ENCODE measurements at places on chromosomes 16 and 17.

GRCh38 chr17:82619641-82620040, 28.6 kb downstream of the WDR45B start:
- DNase-seq: no peak

DNA sequence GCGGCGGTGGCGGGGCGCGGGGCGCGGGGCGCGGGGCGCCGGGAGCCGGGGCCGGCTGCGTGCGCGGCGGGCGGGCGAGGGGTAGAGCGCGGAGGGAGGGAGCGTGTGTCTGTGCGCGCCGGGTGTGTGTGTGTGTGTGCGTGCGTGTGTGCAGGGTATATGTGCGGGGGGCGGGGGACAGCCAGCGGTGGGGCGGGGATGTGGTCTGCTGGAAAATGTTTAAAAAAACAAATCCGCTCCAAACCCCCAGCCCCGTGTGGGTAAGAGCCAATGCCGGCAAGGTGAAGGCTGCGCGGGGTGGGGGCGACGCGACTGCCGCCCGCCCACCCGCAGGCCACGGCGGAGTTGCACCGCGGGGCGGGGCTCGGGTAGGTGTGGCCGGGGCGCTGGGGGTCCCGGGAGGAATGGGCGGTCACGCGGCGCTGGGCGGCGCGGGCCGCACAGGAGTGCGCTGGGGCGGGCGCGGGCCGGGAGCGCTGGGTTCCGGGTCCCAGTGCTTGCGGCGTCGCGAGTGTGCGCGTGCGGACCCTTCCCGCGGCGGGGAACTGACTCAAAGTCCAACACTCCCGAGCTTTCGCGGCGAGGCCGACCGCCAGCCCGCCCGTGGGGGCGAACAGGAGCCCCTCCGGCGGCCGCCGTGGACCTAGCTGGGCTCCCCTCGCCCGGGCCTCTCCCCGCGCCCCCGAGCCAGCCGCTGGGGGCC, at the start of gene CYGB:
CYGB (minus strand) TSS at position 132 of the 703 bp plus-strand sequence. CDS start 167 bp downstream, outside the sequence.
- DNase-seq: no peak

DNA sequence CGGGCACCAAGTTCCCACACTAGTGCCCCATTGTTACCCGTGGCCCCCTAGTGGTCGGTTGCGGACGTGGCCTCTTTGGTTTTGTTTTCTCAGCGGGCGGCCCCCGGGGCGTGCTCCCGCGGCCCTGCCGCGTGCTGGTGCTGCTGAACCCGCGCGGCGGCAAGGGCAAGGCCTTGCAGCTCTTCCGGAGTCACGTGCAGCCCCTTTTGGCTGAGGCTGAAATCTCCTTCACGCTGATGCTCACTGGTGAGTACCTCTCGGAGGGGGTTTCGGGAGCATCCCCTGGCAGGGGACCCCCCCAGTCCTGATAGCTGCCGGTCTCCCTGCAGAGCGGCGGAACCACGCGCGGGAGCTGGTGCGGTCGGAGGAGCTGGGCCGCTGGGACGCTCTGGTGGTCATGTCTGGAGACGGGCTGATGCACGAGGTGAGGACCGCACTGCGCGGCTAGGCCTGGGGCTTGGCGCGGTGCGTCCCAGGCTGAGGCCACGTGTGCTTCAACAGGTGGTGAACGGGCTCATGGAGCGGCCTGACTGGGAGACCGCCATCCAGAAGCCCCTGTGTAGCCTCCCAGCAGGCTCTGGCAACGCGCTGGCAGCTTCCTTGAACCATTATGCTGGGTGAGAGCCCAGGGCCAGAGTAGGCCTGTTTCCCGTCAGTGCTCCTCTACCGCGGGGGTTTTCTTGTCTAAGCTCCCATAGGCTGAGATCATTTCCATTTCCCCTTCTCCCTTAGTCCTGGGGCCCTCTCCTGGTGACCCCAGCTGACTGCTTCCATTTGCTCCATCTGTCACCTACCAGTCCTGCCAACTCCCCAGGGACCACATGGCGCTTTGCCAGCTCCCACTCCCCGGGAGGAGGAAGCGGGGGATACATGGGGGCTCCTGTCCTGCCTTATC, 1.7 kb downstream of the SPHK1 start:
- peak; percentile 87 for DNase-seq

DNA sequence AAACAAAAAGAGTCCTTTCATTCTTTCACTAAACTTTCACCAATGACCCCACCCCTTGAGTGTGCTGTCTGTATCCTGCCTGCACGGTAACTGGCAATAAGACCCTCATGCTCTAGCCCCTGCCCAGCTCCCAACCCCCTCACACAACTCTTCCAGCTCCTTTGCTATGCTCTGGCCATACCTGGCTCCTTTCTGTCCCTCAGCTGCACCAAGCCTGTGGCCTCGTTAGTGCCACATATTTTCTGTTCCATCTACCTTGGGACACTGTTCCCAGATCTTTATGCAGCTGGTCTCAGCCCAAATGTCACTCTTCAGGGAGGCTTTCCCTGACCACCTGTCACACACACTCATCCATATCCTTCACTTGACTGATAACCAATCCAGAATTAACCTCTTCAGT, 47.3 kb downstream of the C16orf82 start:
- no peak for DNase-seq

DNA sequence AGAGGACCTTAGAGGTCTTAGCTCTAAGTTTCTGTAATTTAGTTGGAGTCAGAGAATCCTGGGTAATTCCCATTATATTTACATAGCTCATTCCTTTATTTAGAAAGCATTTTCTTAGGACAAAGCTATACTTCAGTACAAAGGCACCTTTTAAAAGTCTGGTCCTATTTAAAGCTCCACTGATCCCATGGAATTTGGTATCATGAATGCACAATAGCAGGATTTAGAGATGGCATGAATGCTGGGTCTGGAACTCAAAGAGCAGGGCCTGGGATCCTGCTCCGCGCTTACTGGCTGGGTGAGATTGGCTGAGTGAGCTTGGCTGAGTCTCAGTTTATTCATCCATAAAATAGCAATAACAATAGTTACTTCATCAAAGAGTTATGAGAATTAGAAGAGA, 4.8 kb downstream of the KRT23 start:
- no peak for DNase-seq

- DNase-seq: no peak
Observed at GRCh38 chr17:29789196-29790170, 140.5 kb downstream of the SSH2 start.

GRCh38 chr17:7587420-7588151, 2.3 kb downstream of the SOX15 start:
- DNase-seq: peak; percentile 49

DNA sequence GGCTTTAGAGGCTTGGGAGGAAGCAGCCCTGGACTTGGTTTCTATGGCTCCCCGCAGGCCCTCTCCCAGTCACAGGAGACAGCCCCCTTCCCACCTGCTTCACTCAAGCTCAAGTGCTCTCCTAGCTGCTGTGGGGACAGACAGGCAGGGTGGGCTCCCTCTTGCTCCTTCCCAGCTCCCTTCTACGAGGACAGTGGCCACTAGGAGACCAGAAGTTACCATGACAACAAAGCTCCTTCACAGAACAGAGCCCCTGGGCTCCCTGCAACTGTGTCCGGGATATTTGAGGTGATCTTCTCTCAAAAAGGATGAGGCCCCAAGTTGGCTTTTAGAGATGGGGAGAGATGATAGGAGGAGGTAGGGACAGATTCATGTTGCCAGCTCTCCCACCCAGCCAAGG, 116.3 kb downstream of the AMFR start:
- no peak for DNase-seq

GRCh38 chr17:64218066-64218465, 45.0 kb downstream of the TEX2 start:
- DNase-seq: peak; percentile 10

DNA sequence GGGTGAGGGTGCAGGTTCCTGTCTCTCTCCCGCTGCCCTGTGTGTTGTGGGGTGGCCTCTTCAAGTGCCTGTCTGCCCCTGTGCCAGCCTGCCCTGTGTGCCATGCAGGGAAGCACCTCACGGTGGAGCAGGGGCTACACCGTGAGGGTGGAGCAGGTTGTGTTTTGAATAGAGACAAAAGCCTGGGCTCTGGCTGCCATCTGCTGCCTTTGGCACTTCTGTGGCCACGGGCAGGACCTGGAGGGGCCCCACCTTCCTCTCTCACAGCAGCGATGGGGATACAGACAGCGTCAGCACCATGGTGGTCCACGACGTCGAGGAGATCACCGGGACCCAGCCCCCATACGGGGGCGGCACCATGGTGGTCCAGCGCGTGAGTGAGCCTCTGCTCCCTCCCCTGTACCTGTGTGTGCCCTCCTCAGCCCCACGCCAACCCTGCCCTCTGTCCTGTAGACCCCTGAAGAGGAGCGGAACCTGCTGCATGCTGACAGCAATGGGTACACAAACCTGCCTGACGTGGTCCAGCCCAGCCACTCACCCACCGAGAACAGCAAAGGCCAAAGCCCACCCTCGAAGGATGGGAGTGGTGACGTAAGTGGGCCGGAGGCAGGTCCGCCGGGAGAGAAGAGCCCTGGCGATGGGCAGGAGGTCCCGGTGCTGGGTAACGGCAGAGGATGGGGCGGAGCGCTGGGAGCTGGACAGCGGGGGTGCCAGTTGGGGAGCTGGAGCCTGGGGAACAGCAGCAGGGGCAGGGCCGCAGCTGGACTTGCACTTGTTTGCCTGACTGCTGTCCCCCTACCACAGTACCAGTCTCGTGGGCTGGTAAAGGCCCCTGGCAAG, 5.4 kb upstream of the C17orf107 start:
- no peak for DNase-seq

- no peak for DNase-seq
Observed at GRCh38 chr17:8397636-8398035, at the start of gene RNF222. Gene RNF222 (minus strand): TSS chr17:8397827. CDS start chr17:8393461, 4,366 bp downstream.

GRCh38 chr16:89556750-89557689, 3.5 kb upstream of the RPL13 start:
- DNase-seq: peak; percentile 75

- no peak for DNase-seq
Observed at GRCh38 chr16:23561586-23561985, 4.1 kb downstream of the UBFD1 start.

GRCh38 chr17:49624896-49625295, 49.2 kb downstream of the NXPH3 start:
- DNase-seq: no peak

DNA sequence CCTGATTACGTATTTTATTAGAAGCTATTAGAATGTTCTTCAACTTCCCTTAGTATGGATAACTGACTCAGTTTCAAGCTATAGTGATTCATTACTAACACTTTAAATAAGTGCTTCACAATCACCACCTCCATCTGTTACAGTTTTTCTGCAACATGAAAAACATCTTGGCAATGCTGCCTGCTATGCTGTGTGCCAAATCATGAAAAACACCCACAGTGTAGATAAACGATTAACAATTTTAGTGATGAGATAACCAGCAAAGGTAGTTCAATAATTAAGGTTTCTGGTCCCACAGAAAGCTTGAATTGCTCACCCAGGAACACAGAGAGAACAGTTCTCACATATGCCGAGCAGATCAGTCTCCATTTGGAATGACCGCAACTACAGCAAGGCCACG, 51.4 kb upstream of the SLC25A19 start:
- DNase-seq: no peak

DNA sequence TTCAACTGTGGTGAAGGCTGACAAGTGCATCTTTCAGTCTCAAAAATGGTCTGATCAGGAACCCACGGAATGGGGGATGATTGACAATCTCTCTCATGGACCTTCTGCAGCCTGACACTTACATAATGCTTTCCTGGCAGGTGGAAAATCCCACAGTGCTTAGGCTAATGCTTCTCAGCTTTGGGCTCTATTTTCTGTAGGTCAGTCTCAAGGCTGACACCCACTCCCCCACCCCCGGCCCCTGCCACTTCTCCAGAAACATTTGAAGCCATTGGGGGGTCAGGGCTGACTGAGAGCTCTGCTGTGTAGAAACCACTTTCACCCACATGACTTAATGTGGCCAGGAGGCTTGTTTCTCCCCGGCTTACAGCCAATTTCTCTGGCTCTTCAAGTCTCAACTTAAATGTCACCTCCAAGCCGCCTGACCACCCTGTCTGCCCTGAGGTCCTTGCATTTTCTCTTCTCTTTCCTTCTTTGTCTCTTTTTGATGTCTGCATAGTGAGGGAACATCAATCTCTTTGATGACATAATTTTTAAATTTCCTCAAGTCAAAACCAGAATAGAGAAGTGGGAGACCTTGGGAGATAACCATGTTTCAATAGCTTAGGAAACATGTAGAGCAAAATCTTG, 16.7 kb upstream of the IRF8 start:
- no peak for DNase-seq

DNA sequence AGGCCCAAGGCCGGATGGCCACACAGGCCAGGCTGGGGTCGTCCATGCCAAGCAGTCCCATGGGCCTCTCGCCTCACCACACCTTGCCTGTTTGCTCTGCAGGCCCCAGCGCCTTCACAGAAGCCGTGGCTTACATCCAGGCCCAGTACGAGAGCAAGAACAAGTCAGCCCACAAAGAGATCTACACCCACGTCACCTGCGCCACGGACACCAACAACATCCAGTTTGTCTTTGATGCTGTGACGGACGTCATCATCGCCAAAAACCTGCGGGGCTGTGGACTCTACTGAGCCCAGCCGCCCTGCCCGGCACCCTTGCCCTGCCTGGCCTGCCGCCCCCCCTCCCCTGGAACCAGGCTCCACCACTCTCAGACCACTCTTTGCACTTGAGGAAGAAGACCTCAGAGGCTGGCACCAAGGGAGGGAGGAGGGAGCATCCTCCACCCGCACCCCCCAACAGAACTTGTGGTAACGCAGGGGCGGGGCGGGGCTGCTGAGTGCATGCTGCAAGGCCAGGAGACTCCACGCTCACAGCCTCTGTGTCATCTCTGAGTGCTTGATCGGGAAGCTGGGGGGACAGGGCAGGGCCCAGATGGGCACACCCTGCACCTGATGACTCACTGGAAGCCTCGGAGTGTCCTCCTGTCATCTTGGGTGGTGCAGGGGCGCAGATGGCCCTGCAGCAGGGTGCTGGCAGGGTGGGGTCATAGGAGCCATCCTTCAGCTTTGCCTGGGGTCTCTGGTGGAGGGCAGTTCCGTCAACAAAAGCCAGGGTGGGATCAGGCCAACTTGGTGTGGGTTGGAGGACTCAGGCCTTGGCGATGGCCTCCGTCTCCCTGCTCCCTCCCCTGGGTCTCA, 81.5 kb downstream of the AMFR start:
- DNase-seq: no peak

GRCh38 chr16:82152196-82152595, 17.8 kb downstream of the MPHOSPH6 start:
- DNase-seq: no peak

- DNase-seq: peak; percentile 67
Observed at GRCh38 chr16:81745704-81746558, 33.2 kb upstream of the PLCG2 start.

DNA sequence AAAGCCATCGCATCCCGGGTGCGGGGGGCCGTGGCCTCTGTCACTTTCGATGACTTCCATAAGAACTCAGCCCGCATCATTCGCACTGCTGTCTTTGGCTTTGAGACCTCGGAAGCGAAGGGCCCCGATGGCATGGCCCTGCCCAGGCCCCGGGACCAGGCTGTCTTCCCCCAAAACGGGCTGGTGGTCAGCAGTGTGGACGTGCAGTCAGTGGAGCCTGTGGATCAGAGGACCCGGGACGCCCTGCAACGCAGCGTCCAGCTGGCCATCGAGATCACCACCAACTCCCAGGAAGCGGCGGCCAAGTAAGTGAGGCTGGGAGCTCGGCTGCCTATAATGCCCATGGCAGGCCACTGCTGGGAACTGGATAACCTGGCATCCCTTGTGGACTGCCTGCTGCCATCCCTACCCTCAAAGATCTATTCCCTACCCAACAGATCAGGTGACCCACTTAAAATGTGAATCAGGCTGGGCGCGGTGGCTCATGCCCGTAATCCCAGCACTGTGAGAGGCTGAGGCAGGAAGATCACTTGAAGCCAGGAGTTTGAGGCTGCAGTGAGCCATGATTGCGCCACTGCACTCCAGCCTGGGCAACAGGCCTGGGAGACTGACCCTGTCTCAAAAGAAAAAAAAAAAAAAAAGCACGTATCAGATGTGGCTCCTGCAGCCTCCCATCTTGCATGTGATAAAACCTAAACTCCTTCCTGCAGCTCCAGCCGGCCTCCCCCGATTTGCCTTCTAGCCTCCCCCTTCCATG, 18.3 kb downstream of the CDIPT start:
- DNase-seq: no peak
